ENCODE measurements at places on chromosomes 1 and 21.

DNA sequence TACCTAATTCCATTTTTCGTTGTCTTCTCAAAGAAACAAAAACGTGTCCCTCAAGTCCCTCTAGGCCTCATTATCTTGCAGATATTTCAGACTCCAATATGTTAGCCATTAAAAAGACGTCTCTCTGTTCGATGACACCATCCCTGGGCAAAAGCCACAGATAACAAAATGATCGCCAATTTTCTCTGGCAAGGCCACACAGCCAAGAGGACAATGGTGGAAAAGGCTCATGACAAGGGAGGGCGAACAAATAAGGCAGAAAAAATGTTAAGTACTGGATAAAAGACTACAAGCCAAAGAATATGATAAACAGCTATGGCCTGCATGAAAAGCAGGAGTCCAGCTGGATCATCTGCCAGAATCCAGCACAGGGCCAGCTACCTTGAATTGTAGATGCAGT lies 82.9 kb downstream of the TBX15 start:
- DNase-seq = no peak

DNA sequence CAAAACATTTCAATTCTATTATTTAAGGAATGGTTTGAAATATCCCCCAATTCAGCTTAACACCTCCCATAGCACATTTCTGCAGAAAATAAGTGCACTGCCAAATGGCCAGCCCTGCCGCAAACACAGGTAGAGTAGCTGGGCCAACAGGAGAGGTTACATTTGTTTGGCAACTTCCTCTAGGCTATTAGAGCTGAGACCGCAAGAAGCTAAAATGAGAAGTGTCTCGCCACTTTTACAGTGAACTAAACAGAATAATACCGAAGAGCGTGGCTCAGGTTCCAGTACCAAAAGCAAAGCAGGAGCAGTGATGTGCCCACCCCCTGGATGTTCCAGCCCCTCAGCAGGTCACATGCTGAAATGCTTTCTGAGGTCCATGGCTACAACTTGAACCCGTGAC lies 154.5 kb upstream of the PKN2 start:
- no peak for DNase-seq

- DNase-seq = no peak
These were observed 885.2 kb upstream of the ADGRL2 start for GRCh38 chr1:80915491-80915890.

- DNase-seq = no peak
These were observed 1.5 kb upstream of the GJB3 start for GRCh38 chr1:34779526-34779925.

DNA sequence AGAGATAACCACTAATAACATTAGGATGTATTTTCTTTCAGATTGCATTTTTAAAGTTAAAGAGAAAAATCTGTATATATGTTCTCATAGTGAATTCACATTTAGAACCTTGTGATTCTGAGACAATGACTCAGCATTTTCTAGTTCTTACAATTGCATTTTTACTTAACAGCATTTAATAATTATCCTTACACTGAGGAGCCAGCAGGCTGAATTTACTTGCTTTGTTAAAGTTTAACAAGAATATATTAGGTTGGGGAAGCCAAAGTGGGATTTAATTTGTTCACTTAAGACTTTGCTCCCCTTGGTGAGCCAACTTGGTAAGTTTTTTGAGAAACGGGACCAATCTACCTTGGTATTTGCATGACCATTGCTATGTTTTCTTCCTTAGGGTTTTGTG lies 4.5 kb downstream of the PATJ start:
- no peak for DNase-seq

- no peak for DNase-seq
These were observed 3.6 kb downstream of the SLC16A4 start for GRCh38 chr1:110387048-110387754.

- DNase-seq = no peak
These were observed 26.5 kb downstream of the CAMK1G start for GRCh38 chr1:209609791-209610630.

GRCh38 chr1:25804964-25805862 lies 5.2 kb downstream of the SELENON start:
- no peak for DNase-seq

- DNase-seq = no peak
These were observed 664 bp downstream of the LRRC47 start for GRCh38 chr1:3795453-3796214.

DNA sequence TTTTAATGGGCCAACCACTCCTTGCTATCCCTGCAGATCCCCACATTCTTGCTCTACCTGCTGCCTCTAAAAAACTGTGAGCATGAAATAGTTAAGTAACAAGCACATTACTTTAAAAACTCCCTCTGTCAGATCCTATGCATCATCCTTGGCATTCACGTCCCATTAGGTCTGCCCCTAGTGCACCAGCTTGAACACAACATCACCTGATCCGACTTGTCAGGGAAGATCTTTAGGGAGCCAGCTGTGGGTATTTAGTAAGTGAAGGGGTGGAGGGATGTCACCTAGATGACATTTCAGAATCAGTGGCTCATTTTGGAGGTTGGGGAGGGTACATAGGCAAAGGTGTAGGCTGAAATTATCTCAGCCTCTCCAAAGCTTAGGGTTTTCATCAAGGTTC lies 33.5 kb downstream of the RXRG start:
- no peak for DNase-seq

- no peak for DNase-seq
These were observed 15.6 kb upstream of the ECE1 start for GRCh38 chr1:21305900-21306189.

GRCh38 chr1:47189844-47190508 lies at the start of gene PDZK1IP1:
Gene PDZK1IP1 (minus strand): TSS chr1:47190036. CDS start chr1:47189932, 104 bp downstream.
- peak; percentile 76 for DNase-seq

DNA sequence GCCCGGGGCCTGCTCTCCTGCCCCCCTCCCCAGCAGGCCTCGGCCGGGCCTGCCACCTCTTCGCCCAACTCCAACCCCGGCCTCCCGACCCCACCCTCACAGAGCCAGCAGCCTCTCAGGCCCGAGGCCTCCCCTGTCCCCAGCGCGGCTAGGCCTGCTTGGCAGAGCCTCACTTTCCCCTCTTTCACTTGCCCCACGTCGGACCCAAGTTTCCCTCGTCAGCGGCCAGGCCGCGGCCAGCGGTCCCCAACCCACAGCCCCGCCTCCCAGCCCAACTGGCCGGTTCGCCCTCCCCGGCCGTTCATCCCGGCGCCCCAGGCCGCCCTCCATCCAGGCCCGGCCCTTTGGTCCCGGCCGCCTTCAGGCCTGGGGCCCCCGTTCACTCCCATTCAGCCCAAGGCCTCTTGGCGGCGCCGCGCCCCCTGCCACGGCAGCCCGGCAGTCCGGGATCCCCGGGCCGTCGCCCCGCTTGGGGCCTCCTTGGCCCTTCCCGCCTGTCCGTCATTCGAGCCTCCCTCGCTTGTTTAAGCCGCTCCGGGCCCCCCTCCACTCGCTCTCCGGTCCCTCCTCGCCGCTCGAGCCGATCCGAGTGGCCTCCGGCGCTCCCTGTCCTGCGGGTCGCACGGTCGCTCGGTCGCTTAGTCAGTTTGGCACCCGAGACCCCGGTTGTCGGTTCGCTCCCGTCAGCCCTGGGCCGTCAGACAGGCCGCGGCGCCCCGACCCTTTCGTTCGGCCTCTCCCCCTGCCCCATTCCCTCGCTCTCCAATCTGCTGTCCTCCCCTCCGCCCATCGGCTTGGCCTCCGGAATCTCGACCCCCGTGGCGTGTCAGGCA lies 1.4 kb downstream of the LRRC41 start:
- no peak for DNase-seq

- no peak for DNase-seq
These were observed 33.9 kb downstream of the APP start for GRCh38 chr21:26136671-26137070.

GRCh38 chr1:203281033-203281432 lies 24.3 kb upstream of the BTG2 start:
- DNase-seq = peak; percentile 55

GRCh38 chr1:192592517-192592916 lies 16.9 kb downstream of the RGS1 start:
- no peak for DNase-seq

DNA sequence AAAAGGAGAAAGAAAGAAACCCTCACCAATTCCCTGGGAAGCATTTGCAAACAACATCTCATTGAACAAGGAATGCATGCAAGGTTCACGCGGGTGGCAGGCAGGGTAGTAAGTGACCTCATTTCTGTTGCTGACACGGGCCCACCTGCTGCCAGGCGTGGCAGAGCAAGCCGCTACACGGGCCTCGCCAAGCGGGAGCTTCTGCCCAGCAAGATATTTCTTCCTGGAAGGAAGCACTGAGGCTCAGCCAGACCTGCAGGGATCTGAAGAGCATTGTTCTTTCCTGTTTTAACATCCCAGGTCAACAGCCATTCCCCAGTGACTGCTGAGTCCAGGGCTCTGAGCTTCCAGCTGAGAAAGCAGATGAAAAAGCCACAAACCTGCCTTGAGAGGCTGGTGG lies 91.9 kb upstream of the IGSF21 start:
- DNase-seq = no peak

DNA sequence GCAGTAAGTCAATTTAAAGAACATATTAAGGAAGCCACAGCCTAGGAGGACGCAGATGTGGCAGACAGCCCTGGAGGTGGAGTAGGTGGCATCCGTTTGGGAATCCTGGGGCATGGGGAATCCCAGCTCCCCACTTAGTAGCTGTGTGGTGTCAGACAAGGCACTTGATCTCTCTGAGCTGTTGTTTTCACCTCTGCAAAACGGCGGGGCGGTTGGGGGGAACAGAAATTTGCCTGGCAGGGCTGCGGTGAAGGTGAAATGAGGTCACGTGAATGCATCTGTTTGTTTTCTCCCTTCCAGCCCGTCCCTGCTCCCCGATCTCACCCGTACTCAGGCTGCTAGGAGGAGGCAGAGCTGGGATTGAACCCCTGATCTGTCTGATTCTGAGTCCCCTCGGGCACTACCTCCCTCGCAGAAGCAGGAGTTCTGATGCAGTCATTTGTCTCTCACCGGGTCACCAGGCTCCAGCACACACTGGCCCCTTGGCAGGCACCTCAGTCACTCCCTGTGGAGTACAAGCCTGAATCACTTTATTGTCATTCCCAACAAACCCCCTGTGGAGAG lies 2.2 kb upstream of the LAPTM5 start:
- no peak for DNase-seq

GRCh38 chr1:94851571-94851970 lies 31.4 kb downstream of the SLC44A3 start:
- no peak for DNase-seq

DNA sequence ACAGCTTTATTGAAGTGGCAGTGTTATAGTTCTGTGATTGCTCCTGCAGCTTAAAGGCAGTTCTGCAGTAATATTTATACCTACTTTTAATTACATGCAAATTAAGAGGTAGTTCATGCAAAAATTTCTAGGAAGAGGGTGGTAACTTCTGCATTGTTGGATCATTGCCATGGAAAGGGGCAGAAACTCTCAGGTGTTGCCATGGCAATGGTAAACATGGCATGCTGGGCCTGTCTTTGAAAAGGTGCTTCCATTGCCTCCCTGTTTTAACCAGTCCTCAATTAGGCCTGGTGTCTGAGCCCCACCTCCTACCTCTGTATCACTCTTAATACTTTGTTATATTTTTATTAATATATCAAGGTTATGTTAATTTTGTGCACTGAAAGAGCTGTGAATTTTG lies 104.7 kb downstream of the DISC1 start:
- DNase-seq = no peak

- peak; percentile 7 for DNase-seq
These were observed 1.7 kb upstream of the KRTAP10-5 start for GRCh38 chr21:44582055-44582454.

DNA sequence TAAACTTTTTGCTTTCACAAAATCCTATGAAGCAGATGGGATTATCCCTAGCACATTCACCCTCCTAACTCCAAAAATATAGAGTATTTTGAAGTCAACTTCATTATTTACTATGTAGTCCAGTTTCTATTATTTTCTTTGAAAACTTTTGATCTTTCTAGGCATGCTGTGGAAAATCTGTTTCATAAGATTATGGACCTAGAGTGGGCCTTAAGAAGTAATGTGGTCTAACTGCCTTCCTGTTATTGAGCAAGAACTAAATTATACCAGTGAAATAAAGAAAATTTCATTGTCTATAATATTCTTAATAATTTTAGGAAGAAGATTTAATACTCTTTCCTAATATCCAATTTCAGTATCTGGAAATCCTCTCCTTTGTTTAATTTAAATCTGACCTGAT lies 58.1 kb downstream of the PRKACB start:
- no peak for DNase-seq

DNA sequence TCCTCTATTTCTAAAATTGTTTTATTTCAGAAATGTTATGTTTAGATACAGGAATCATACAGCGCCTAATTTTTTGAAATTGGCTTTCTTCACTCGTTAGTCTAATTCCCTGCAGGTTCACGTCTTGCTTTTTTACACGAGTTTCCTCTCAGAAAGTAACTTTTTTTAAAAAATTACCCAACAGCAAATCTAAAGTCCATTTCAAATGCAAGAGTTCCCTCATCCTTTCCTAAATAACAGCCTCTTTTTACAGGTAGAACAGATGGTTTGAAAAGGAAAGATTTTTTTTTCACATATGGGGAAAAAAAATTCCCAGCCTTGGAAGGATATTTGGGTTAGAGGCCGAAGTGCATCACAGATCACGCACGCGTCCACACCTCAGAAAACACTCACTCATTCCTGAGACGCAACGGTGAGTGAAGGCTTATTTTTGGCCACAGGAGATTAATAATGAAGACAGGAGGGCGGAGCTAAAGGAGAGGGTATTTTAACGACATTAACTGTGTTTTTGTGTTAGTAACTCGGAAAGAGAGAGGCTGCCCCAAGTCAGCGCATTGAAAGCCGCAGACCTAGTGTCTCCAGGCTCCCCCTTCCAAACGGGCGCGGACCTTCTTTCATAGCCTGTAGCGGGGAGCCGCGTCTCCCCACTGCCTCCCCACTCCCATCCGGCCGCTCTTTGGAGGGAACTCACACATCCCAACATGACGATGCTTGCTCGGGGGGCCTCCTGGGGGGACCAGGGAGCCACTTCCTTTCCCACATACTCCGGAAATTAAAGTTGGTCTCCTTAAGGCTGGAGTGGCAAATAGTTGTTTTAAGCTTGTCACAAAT lies 969 bp upstream of the RIPK4 start:
- DNase-seq = peak; percentile 73

GRCh38 chr21:29430576-29430975 lies 131.9 kb downstream of the BACH1 start:
- DNase-seq = no peak

- peak; percentile 28 for DNase-seq
These were observed 60.2 kb upstream of the ID3 start for GRCh38 chr1:23619299-23620188.

- DNase-seq = no peak
These were observed 16.4 kb downstream of the PBX1 start for GRCh38 chr1:164575356-164575886.
